ENCODE measurements at places on chromosomes 6 and 20.

DNA sequence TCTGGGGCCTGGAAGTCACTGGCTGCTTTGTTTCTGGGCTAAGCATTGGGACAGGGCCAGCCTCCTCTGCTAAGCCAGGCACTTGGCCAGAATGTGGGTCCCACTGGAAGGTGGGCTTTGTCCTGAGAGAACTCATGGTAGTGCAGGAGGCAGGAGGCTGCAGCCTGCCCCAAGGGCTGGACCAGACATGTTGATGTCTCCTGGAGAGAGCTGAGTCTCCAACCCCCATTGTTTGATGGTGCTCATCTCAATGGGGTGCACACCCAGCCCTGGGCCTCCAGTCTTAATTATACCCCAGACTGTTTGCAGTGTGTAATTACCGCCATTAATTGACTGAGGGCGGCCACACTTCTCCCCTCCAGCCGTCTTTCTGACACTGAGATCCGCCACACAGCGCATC is 220.5 kb upstream of the PMEPA1 start:
- no peak for DNase-seq

DNA sequence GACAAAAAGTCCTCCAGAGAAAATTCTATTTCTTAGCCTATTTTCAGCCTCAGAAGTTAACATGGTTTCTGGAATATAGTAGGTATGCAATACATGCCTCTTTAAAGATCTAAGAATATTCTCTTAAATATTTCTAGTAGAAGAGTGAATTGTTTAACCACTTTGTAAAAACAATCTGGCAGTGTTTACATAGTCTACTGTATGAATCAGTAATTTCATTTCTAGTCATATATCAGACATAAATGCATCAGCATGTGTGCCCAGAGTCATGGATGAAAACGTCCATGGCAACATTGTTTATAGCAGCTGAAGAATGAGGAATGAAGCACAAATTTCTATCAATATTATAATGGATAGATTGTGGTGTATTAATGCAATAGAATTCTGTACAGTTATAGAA is 124.9 kb downstream of the NKAIN2 start:
- no peak for DNase-seq

DNA sequence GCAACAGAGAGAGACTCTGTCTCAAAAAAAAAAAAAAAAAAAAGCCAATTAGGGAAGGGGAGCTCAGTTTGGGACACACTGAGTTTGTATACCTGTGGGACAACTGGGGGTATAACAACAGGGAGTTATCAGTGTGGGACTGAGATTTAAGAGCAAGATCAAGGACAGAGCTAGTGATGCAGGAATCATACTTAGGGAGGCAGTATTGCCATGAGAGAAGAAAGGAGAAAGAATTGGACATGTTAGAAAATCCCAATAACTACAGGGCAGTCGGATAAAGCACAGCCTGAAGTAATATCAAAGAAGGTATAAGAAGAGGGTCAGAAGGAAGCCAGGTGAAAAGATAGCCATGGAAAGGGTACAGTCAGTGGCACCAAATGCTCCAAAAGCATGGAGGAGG is 121.2 kb downstream of the PTPRT start:
- DNase-seq = no peak

DNA sequence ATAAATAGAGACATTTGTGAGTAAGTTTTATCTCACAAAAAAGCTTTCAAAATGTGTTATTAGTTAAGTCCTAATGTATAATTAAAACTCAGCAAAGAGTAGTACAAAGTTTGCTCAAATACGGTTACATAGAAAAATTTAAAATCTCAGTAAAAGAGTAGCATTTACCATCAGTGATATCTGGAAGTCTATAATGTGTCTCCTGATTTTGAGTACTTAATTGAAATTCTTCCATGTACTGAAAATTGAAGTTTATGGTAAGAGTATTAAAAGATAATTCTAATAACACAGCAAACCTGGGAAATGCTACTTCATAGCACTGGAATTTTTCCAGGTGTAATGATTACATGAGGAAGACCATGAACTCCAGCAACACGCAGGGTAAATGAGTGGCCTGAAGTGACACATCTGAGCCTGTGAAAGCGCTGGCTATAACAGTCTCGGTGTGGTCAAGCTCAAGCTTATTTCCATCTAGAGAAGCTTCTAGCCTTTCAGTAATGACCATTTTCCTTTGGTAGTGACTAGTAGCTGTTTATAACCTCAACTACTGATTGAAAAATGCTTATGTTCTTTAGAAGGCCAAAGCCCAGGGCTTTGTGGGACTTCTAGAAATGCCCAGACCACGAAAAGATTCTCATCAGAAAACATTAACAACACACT is 203.2 kb downstream of the ISM1 start:
- no peak for DNase-seq

- no peak for DNase-seq
Measured at GRCh38 chr6:30196376-30196775, 16.8 kb downstream of the TRIM26 start.

DNA sequence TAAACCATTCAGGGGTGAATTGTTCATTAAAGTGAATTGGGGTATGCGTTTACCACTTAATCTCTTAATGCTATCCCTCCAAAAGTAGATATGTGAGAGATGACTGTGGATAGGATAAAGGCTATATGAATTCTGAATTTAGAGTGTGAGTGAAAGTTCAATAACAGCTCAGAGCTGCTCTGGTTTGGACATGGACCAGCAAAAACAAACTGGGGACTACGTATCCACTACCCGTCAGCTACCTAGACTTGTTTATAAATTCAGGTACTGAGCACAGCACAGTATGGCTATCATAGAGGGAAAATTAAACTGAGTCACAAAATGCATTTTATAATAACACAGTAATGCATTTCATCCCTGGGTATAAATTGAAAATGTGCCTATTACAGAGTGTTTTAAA is 44.4 kb downstream of the HDDC2 start:
- DNase-seq = no peak

GRCh38 chr6:22892452-22892851 is 323.1 kb downstream of the HDGFL1 start:
- no peak for DNase-seq

- no peak for DNase-seq
Measured at GRCh38 chr6:147509891-147510290, 1.4 kb downstream of the SAMD5 start.

GRCh38 chr6:105600336-105601260 is 197.7 kb upstream of the PREP start:
- DNase-seq = no peak

DNA sequence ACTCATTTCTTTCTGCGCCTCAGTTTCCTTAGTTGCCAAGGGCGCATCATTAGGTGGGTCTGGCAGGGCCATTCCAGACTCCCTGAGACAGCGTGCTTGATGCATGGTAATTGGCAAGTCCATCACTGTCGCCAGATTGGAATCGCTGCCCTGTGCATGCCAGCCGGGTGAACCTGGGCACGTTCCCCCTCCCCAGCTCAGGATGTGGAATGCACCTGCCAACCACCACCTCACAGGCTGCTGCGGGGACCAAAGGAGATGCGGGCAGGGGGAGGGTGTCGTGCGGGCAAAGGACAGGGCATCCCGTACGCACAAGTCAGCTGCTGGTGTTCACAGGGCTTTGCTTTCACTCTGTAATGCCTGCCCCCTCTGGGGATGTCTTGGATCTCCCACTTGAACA is 36.4 kb upstream of the PMEPA1 start:
- DNase-seq = no peak

- DNase-seq = no peak
Measured at GRCh38 chr6:41073968-41074691, 1.4 kb downstream of the NFYA start.

DNA sequence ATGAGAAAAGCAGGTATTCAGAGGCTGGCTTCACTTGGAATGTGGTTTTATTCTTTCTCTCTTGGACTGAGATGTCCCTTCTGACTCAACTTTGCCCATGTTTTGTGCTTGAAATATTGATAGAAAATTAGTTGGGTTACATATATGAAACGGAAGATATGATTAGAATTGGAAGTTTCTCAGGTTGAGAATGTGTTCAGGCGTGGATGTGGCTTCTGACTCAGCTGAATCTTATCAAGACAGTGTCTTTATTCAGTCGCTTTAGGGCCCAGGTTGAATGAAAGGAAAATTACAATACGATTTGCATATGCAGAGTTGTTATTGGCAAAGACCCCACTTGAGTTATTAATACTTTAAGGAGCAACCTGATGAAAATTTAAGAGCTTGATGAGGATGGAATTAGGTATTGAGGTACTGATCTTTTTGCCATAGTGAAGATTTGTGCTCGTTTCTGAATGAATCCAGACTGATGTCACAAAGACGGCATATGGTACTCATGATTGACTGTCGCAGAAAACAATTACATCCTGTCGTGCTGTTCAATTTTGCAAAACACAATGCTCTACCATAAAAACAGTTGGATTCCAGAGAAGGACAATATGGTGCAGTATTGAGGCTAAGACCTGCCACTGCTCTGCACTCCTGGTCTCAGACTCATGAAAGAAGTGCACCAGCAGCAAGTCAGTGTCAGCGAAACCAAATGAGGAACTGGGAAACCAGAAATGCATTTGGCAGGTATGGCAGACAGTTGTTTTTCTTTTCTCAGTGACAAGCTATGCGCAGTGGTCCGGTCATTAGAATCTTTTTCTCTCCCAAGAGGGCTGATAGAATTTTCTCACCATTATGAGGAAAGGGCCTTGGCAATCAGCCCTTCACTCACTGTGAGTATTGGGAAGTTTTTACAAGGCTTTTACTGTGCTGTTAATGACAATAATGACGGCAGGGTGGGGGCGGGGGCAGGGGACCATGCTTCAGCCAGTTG is 158.3 kb downstream of the DOK5 start:
- DNase-seq = no peak

DNA sequence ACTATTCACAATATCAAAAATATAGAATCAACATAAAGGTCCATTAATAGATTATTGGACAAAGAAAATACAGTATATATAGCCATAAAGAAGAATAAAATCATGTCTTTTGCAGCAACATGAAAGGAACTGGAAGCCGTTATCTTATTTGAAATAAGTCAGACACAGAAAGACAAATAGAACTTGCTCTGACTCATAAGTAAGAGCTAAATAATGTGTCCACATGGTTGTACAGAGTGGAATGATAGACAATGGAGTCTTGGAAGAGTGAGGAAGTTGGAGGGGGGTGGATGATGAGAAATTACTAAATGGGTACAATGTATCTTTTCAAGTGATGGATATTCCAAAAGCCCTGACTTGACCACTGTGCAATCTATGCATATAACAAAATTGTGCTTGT is 613.5 kb downstream of the PHF3 start:
- no peak for DNase-seq

- DNase-seq = no peak
Measured at GRCh38 chr6:113461153-113461932, 395.8 kb upstream of the MARCKS start.

- no peak for DNase-seq
Measured at GRCh38 chr6:26454631-26455030, 3.1 kb upstream of the BTN2A1 start.

DNA sequence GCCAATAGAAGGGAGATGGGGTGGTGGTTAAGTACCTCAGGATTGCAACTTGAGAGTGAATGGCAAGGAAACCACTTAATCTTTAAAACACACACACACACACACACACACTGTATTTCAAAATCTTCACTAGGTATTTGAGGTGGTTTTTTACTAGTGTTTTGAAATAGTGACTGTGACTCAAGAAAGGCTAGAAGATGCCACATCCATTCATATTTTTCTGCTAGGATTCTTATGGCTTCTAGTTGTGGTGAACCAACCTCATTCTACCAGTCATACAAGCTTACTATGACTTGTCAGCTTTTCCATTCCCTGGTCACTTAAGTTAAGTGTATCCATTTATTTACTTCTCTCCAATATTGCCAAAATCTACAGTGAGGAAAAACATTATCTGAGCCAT is 519.4 kb upstream of the JAG1 start:
- no peak for DNase-seq

GRCh38 chr6:41201764-41202173 is 820 bp upstream of the TREML2 start:
- no peak for DNase-seq

DNA sequence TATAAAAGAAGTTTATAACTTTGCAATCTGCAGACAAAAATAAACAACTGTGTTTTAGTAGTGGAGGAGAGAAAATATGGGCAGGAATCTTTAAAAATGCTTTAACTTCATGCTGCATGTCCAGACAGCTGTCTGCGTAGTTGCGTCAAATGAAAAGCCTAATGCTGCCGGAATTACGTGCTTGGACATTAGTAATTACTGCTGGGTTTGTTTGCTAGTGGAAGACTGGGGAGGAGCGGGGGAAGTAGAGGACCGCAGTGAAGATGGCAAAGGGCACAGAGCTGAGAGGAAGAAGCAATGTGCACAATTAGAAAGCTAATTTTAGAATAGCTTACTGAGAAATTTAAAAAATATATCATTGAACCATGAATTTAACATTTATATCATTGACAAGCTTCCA is 2.4 kb downstream of the SNAP25 start:
- no peak for DNase-seq

- no peak for DNase-seq
Measured at GRCh38 chr6:129498541-129498940, 211.4 kb downstream of the ARHGAP18 start.

DNA sequence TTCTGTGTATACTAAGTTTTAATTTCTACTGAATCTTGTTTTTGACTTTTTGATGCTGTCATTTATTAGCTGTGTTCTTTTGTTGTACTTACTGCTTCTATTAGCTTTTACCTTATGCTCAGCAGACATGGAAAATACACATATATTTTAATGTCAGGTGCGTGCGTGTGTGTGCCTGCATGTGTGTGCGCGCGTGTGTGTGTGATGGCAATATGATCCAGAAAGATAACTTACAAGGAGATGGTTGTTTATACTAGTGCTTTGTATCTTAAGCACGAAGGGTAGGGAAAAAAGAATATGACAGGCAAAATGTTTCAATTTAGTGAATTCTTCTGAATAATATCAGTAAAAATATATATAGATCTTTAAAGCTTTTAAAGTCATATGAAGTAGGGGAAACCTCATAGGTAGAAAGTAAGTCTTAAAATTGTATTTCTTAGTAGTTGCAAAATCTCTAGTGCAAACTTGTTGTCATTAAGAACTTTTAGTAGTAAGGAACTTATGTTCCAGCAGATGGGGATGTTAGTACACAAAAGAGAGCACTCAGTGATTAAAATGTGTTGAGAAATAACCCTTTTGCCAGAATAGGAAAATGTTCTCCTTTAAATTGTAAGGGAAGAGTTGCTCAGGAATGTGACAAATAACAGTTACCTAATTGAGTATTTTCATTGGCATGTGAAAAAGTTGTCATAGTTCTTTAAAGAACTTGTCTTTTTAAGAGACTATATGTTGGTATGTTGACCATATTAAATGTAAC is 13.2 kb downstream of the QKI start:
- no peak for DNase-seq

DNA sequence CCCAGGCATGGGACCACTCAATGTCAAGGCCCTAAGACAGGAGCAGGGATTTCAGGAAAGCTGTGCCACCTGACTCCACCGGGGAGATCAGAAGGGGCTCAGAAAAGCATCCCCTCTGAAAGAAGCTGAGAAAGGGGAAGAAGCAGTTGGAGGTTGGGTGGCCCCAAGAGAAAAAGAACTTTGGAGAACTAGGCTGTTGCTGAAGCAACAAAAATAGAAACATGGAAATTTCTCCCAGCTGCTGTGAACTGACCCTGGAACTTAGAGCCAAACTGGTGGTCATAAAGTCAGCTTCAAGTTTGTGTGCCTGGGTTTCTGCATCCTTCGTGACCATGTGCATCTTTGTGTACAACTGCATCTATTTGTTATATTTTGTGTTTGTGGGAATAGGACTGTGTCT is 534.5 kb downstream of the MAFB start:
- no peak for DNase-seq

All from activated CD4-positive, alpha-beta T cell treated with anti-CD3 and anti-CD28 coated beads, Interleukin-2, amount 50 U/mL, for 16 hours (primary cell).